Uterus (tissue), 4 donors: ENCODE measurements at places on chromosomes 6 and 20.

DNA sequence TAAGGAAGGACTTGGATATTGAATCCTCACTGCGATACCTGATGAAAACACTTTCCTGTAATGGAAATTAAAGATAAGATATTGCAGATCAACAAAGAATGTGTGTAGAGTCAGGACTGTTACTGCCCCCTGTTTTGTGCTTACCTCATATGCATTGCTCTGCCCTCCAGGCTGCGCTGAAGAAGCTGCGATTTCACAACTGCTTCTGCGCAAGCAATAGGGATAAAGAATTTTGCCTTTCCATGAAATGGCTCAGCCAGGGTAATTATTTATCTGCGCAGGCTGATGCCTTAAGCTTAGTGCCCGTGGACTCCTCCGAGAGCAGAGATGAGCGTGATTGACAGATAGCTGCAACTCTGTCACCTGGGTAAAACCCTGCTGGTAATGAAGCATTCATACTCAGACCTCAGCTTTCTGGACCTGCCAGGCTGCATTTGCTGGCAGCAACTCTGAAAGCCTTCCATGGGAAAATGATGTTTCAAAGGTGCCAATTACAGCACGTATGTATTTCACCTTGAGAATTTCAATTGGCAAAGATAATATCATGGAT lies 370.6 kb downstream of the SAMD5 start:
- DNase-seq: no peak

GRCh38 chr6:129544892-129545612 lies 164.9 kb downstream of the ARHGAP18 start:
- no peak for DNase-seq

DNA sequence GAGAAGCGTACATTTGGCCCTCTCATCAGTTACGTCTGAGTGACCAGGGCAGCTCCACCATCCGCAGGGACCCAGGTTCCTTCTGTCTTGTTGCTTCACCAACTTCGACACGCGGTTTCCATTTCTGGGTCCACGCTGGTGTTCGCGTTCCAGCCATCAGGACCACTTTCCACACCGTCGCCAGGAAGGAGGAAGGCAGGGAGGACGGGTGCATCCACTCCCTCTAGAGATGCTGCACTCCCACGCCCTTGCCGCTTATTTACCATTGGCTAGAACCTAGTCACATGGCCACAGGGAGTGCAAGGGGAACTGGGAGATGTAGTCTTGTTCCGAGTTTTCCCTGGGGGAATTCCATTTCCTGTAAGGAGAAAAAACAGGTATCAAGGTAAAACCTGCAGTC lies 33.2 kb upstream of the SNX9 start:
- DNase-seq: no peak

DNA sequence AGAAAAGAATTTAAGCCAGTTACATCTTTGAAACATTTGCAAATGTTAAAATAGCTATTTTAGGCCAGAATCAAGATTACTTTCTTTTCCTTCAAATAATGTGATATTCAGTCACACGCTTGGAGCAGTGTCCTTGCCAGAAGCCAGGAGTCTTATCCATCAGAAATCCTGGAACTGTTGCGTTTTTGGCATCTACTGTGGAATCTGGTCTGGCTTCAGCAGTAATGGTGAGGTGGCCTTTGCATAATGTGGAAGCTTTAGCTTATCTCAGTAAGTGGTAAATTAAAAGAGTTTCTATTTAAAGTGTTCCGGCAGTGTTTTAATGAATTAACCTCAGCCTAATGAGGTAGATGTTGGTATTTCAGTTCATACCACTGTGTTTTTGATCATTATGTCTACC lies 97.6 kb downstream of the FIG4 start:
- DNase-seq: no peak

- DNase-seq: no peak
These were observed 275.1 kb upstream of the SGK1 start for GRCh38 chr6:134593024-134593423.

DNA sequence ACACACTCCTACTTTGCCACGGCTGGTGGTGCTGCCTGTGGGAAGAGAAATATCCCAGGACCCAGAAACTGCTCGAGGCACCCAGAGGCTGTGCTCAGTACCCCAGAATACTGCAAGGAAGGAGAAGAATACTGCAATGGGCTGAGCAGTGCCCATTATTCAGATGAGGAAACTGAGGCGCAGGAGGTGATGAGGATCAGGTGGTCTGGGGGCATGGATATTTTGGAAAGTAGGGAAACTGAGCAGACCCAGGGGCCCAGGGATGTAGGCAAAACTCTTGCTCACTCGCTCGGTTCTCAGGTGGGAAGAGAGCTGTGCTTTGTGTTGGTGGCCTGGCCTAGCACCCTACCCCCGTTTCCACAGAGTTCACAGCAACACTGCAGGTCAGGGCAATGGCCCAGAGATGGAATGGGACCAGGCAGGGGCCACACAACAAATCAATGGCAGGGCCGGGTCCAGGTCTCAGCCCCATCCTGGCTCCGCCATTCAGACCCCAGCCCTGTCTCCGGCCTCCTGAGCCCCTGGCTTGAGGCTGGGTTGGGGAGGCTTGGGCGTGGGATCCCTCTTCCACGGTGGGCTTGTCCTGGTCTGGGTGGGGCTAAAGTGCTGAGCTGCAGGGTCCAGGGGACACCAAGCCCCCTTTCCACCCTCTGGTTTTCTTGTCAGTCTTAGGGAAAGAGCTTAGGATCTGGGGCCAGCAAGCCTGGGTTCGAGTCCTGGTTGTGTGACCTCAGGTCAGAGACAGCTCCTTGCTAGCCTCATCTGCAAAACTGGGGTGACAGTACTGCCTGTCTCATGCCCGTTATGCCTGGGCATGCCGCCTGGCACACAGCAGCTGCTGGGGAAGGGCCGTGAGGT lies 33.9 kb downstream of the SUN5 start:
- DNase-seq: no peak
